Colonic mucosa (tissue), 4 donors: ENCODE measurements at places on chromosomes 7 and 10. TPM values are rescaled to one million over a fixed set of nuclear protein-coding genes. Genes with fewer than 3 reads are reported as not detected.

DNA sequence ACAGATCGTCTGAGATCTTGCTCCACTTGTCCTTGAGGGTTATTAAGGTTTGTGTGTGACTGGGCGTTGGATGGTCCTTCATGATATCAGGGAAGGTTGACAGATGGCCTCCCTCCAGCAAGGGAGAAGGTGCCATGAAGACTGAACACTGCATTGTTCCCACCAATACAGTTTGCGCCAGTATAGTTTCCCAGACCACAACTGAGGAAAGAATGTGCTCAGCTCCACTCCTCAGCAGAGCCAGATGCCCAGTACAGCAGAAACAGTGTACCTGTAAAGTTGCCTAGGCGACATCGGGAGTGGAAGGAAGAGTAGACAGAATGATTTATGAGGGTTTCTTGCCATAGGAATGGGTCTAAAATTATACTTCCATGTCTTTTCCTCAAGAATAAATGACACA is 137.5 kb downstream of the ST7 start:
- no peak for DNase-seq

DNA sequence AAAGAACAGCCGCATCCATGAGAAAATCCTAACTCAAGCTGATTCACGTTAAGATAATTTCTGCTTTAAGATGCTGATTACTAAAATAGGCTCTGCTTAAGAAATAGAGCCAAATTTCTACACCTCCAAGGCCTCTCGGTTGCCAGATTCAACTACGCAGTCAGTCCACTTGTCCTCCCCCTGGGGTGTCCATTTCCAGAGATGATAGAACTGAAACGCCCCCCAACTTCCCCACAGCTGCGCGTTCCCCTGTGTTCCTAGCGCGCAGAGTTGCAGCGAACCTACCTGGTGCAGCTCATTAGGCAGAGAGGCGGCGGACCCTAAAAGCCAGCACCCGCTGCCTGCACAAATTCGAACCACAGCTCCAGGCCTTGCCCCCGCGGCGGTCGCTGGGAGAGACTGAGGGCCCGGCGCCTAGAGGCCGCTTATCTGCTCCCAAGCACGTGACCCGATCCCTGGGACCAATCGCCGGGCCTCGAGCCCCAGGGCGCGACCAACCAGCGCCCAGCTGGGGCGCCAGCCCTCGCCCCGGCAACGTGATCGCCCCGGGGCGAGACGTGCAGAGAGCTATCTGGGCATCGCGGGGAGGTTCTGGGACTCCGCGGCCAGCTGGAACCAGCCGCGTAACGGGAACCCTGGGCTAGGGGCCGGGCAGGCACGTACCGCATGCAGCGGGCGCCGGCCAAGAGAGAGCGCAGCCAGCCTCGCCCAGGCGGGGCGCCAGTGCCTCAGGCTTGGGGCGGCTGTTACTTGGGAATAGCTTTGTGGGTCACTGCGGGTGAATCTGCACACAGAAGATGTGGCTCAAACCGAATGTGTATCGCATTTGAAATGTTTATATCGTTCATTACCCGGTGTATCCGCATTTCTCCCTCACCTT is at the start of gene PPP1R3C:
Gene PPP1R3C (minus strand): TSS at position 401 of the 880 bp plus-strand sequence. CDS start 102 bp downstream, at position 299.
- DNase-seq: peak; percentile 83

DNA sequence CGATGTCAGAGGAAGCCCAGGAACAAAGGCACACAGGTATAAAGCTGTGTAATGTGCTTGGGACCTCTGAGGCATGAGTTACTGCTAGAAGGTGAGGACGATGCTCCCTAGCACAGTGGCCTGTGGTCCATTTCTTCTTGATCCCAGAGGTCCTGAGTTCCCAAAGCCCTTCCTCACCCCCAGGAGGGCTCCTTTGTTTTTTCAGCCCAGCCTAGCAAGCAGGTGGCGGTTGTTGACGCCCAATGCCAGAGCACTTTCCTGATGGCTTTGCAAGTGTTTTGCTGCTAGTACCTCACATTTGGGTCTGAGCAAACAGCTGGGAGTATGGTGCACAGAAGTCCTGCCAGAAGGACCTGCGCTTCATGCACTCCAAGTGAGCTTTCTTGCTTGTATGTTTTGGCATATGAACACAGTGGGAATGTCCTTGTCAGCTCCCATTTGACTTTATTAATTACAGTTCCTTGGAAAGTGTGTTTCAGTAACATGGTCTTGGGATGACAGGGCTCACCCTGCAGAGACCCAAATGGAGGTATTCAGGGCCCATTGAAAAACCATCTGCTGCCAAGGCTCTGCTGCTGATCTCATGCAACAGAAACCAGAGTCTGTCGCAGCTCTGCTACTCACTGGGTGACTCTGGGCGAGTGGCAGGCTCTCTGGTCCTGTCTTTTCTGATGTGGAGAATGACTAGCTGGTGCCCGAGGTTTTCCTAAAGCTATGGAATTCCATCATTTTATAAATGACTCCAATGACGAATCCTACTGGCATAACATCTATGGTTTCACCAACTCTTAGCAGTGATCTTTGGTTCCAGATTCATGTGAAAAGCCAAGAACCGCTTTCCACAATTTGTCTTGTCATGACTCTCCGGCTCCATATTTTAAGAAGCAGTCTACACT is 134.9 kb downstream of the ARID5B start:
- no peak for DNase-seq

DNA sequence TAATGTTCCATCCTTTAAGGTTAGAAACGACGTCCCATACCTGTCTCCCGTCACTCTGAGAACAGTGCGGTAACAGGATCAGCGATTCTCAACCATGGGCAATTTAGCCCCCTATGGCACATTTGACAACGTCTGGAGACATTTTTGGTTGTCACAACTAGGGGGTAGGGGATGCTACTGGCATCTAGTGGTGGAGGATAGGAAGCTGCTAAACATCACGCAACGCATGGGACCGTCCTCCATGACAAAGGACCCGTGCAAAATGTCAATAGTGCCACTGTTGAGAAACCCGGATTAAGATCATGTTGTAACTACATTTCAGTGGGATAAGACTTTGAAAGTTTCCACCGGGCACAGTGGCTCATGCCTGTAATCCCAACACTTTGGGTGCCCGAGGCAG is 5.0 kb upstream of the PAXIP1 start:
- DNase-seq: no peak

DNA sequence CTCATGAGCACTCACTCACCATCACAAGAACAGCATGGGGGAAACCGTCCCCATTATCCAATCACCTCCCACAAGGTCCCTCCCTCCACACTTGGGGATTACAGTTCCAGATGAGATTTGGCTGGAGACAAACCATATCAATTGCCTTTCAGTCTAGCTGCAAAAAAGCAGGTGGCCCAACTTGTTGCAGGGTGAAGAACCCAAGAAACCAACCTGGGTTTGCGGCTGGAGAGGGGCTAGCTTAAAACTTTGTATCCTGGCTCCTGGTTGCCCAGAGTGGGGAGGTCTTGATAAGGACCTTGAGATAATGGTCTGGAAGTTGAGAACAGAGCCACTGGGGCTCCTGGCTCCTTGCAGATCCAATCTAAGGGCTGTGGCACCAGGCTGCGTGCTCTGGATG is 122.8 kb upstream of the PCBD1 start:
- no peak for DNase-seq

GRCh38 chr10:131452926-131453720 is 141.6 kb upstream of the TCERG1L start:
- no peak for DNase-seq

- no peak for DNase-seq
These were observed 30.0 kb upstream of the SRGN start for GRCh38 chr10:69057951-69058297.

DNA sequence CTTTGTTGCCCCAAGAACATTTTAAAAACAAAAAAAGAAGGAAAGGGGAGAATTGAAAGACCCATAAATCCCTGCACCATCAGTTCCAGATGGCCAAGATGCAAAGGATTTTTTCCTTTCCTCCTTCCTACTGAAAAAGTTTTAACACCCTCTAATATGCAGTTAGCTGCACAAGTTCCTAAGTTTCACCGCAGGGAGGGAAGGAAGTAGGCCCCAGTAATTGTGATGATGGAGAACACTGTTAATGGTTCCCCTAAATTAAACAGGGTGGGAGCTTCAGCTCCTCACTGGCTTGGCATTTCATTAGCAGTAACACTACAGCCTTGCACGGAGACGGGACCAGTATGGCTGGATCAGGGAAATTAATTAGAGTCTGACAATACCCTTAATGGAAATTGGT is 63.7 kb upstream of the PPIF start:
- DNase-seq: no peak

DNA sequence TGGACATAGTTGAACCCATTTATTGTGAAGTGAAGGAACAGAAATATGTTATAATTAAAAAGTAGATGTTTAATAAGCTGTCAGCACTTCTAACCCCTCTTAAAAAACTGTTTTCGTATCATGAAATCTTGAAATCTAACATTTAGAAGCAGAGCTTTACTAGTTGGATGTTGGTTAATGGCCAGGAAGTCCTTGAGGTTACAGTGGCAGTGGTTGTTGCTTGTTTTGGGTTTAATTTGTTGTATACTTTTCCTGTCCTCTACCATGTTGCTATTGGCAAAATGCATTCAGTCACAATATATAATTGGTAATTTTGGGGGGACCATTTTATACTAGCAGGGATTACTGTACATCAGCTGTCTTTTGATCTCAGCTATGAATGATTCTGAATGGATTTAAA is 60.7 kb downstream of the EXOC4 start:
- DNase-seq: no peak

GRCh38 chr7:36025190-36025589 is 127.9 kb upstream of the EEPD1 start:
- DNase-seq: no peak

DNA sequence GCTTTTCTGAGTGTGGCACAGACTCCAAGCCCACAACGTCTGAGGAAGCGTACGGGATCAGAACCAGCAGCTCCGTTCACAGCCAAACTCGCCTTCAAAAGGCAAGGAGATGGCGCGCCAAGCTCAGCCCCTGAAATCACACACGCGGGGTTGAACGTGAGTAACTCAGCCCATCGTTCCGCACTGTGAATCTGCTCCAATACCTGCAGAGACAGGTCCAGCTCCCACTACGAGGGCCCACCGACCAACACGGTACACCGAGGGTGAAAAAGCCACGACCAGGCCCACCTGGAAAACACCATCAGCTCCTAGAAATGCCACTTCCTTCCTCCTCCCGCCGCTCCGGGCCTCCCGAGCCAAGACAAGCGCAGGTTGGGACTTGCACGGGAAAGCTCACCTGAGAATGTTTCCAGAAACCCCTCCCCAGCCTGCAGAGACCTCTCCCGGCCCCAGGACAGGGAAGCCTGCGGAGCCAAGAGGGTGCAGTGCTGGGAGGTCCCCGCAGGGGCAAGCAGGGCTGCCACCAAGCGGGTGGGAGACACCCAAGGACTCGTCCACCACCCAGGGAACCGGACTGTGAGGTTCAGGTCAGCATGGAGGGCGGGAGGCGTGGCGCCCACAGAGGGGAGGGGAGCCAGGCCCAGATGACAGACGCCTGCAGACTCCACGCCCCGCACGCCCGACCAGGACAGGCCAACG is 93.9 kb upstream of the PDGFA start:
- no peak for DNase-seq

GRCh38 chr7:139594911-139595476 is 71.5 kb downstream of the CLEC2L start:
- DNase-seq: no peak

- no peak for DNase-seq
These were observed 2.9 kb upstream of the DNAJC1 start for GRCh38 chr10:22006379-22006884.

DNA sequence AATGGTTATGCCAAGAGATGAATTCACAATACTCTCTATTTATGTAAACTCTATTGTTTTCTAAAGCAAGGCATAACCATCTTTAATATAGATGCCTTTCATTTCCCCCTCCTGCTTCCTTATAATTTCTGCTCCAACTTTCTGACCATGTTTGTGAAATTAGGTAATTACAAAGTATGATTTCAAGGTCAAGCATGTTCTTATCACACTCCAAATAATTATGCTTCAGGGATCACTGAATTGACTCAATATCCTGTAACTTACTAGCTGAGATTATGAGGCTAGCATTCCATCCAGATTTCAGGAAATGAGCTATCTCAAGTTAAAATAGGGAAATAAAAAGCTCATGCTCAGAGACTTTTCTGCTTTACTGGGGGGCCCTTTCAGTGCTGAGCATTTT is 655.9 kb upstream of the IGFBP3 start:
- DNase-seq: no peak

DNA sequence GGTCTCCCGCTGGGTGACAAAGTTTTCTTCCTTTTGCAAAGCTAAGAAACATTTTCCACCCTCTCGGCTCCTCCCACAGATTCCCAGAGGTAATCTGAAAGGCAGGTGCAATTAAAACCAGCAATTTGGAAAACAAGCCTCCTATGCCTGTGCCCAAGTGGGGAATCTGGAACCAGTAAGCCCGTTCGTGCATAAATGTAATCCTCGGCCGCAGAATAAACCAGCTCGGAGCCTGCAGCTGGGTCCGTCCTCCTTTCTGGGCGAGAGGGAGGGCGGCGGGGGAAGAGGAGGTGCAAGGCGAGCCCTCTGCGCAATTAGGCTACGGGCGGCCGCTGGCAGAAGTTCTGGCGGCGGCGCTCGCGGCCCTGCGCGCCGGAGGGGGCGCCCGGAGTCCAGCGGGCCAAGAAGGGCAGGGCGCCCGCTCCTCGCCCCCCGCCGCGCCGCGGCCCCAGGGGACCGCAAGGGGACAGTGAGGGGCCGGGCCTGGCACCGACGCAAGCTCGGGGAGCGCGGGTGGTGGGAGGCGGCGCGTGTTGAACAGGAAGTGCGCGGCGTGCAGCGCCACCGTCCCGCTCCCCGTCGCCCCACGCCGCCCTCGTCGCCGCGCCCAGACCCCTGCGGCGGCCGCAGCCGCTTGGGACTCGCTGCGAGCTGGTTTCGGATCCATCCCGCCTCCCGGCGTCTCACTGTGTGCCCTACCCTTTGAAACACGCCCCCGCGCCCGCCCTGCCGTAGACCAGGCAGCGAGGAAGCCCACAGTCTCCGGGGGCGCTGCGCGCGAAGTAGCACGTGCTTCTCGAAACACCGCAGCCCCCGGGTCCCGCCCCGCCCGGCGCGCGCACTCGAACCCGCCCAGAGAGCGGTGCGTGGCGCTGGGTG is at the start of gene PRKAG2:
Gene PRKAG2 (minus strand): TSS at position 217 of the 879 bp plus-strand sequence. CDS start 495 bp downstream, outside the sequence.
- peak; percentile 77 for DNase-seq

DNA sequence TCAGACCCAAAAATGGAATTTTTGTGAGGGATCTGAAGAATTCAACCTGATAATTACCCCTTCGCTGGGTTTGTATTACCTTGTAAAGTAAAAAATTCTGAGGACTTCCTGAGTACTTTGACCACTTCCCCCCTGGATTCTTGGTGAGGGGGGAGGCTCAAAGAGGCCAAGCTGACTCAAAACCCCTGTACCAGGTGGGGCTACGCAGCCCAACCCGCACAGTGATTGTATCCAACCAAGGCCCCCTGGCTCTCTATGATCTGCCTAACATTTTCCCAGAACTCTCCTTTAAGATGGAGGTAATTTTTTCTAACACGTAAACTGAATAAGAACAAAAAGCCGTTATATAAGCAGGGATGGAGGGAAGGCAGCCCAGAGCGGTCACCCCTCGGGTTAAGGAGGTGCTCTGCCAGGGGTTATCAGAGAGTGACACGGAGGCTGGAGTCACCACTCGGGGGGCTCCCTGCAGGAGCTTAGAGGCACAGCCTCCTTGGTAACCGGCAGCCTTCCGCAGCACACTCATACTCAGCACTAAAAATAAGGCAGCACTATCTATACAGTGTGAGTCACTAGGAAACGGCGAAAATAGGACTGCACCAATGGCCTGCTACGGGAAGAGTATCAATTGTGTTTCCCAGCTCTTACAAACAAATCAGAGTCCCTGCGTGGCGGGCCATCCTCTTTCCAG is 255.4 kb downstream of the ELMO1 start:
- DNase-seq: no peak

The LFNG gene
- total RNA-seq: 61.4 TPM

The PDGFA gene
- total RNA-seq: 50.5 TPM

The TMEM176B gene
- 154 TPM for total RNA-seq

The TEX36 gene
- total RNA-seq: not detected

The CYP2C8 gene
- total RNA-seq: 1.2 TPM

The APBB1IP gene
- 2.8 TPM for total RNA-seq

The C10orf53 gene
- total RNA-seq: not detected

The MALRD1 gene
- 0.27 TPM for total RNA-seq

The SLC16A9 gene
- total RNA-seq: 15.6 TPM
